ENCODE measurements at places on chromosomes 1 and 21. TPM values are rescaled to one million over a fixed set of nuclear protein-coding genes. Genes with fewer than 3 reads are reported as not detected.

- no peak overlapping the region for H3K4me3 ChIP-seq
- H3K36me3 ChIP-seq: no peaks in the 10 kb centered on the region
- no peak overlapping the region for H3K27ac ChIP-seq
- no peaks in the 10 kb centered on the region for H3K27me3 ChIP-seq
Measured at GRCh38 chr1:20930427-20930826, 143.3 kb upstream of the HP1BP3 start.

Gene DSTYK
- 20.9 TPM for polyA plus RNA-seq

- no peaks in the 10 kb centered on the region for H3K27me3 ChIP-seq
- no peak for DNase-seq
- peaks cover 30% of the 10 kb centered on the region for H3K4me1 ChIP-seq
- H3K36me3 ChIP-seq: peaks cover 45% of the 10 kb centered on the region
- no peak overlapping the region for H3K4me3 ChIP-seq
Measured at GRCh38 chr1:201488830-201489589, 17.9 kb downstream of the CSRP1 start.

Gene C1orf94
- polyA plus RNA-seq: 1.1 TPM

GRCh38 chr1:89608319-89608983, 24.5 kb upstream of the LRRC8C start:
- no peaks in the 10 kb centered on the region for H3K27me3 ChIP-seq
- no peak overlapping the region for H3K27ac ChIP-seq
- no peak for DNase-seq
- peaks cover 2% of the 10 kb centered on the region for H3K4me1 ChIP-seq
- peaks cover 17% of the 10 kb centered on the region for H3K36me3 ChIP-seq

Gene CYP4A11
- 3.5 TPM for polyA plus RNA-seq

Data from spinal cord (tissue), 10 donors.